ENCODE measurements at places on chromosomes 7 and 10.

GRCh38 chr10:4176500-4177281 lies 391.7 kb upstream of the KLF6 start:
- DNase-seq: peak; percentile 44

GRCh38 chr7:71422104-71422503 lies 290.2 kb downstream of the GALNT17 start:
- no peak for DNase-seq

DNA sequence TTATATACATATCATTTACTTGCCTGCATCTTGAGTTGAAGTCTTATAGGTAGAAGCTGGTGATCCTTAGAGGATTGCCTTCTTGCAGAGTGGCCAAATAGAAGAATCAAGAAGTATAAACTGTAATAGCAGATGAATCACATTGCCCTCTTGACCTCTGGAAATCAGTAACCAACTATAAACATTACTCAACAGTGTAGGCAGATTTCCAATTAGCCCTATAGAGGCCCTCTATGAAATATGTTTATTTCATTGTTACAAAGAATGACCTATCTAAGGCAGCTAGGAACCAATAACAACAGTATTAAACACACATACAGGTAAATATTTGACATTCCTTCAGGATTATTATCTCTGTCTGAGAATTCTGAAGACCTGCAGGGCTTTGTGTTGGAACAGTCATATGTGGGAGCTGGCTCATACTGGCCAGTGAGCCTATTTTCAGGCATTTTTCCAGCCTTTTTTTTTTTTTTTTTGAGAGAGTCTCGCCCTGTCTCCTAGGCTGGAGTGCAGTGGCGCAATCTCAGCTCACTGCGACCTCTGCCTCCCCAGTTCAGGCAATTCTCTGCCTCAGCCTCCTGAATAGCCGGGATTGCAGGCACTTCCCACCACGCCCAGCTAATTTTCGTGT lies 7.2 kb upstream of the SRI start:
- peak; percentile 82 for DNase-seq

DNA sequence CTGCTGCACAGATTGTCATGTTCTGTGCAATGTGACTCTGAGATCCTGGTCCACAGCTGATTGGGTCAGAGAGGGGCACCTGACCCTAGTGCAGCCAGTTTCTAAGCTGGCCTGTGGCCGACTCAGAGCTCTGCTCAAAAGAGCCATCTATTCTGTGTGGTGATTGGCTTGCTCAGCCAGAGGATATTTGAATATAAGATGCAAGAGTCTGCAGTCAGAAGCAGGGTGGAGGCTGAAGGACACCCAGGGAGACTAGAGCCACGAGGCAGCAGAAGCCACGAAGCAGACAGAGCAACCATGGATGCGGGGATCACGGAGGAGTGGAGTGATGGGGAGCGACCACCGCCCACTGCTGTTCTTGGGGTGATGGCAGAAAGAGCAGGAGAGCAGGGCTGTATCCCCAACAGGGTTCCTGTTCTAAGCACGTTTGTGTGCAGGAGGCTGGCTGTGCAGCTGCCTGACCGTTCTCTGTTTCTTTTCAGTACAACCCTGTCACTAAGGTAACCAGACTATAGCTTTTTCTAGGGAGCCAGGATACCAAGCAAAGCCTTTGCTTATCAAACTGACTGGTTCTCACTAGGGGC lies 19.5 kb upstream of the RHEB start:
- no peak for DNase-seq

- no peak for DNase-seq
Measured at GRCh38 chr10:119693262-119693957, 32.4 kb upstream of the INPP5F start.

- peak; percentile 100 for DNase-seq
Measured at GRCh38 chr7:151795168-151795811, 81.6 kb downstream of the PRKAG2 start.
